ENCODE measurements at places on chromosomes 3 and 15.

- peak; percentile 60 for DNase-seq
Measured at GRCh38 chr3:14925729-14926591, 21.4 kb upstream of the NR2C2 start.

GRCh38 chr3:103803787-103804186, 1369.0 kb downstream of the ZPLD1 start:
- no peak for DNase-seq

GRCh38 chr15:85785887-85786780, 8.6 kb downstream of the KLHL25 start:
- DNase-seq: peak; percentile 24

DNA sequence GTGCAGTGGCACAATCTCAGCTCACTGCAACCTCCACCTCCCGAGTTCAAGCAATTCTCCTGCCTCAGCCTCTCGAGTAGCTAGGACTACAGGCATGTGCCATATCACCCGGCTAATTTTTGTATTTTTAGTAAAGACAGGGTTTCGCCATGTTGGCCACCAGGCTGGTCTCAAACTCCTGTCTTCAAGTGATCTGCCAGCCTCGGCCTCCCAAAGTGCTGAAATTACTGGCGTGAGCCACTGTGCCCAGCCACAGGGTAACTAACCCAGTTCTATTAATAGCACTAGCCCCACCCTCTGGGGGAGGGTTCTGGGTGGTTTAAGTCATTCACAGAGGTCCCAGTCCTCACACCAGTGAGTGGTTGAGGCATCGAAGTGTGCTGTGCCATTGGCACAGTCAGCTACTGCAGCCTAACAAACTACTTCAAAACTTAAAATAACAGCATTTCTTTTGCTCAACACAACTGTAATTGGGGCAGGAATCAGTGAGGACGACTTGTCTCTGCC, 44.0 kb downstream of the RHCG start:
- DNase-seq: no peak

- no peak for DNase-seq
Measured at GRCh38 chr15:35141743-35142471, 56.8 kb upstream of the NANOGP8 start.

DNA sequence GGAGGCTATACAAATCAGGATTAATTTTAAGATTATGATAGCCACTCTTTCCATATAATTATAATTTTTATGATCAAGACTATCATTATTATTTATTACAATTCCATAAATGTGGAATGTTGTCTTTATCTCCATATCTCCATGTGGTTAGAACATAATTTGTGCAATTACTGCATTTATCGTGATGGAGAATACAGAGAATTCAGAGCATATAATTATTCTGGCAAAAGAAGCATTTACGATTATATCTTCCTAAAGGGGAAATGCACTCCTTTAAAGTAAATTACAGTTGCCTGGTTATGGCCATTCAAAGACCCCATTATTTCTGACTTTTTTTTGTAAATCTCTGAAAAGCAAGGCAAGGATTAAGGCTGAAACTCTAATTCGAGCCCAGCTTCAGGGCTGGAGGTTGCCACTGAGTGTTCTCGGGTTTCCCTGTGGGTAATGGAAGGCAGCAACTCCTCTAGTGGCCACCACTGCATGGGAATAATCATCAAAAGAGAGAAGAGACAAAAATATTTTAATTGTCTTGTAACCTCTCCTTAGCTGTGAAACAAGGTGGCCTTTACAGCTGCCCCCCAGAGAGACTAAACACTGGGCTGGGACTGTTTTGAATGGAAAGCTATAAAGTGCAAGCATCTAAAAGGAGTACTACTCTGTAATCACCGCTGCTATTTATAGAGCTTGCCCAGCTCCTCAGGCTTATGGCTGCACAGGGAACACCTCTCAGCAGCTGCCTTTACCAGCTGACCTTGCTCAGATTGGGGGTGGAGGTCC, 59.8 kb upstream of the PRTG start:
- DNase-seq: no peak

DNA sequence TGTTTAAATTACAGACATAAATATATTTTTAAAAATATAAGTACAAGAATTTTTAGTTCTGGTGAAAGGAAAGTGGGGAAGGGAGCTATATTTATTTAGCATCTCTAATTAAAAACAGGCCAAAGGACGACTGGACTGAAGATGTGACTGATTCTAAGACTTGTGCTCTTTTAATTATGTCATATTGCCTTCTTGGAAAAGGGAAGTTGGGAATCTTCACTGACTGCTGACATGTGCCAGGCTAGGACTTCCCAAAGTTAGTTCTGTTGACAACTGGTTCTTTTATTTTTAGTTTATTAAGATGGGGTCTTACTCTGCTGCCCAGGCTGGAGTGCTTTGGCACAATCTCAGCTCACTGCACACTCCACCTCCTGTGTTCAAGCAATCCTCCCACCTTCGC, 13.5 kb downstream of the CNOT10 start:
- no peak for DNase-seq

DNA sequence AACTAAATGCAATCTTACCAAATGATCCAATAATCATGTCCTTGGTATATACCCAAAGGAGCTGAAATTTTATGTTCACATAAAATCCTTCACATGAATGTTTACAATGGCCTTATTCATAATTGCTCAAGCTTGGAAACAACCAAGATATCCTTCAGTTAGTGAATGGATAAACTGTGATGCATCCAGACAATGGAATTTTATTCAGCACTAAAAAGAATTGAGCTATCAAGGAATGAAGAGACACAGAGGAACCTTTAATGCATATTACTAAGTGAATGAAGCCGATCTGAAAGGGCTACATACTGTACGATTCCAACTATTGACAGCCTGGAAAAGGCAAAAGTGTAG, 168.4 kb downstream of the PDE8A start:
- no peak for DNase-seq

GRCh38 chr15:91849749-91850161, 3.8 kb upstream of the SLCO3A1 start:
- peak; percentile 65 for DNase-seq

DNA sequence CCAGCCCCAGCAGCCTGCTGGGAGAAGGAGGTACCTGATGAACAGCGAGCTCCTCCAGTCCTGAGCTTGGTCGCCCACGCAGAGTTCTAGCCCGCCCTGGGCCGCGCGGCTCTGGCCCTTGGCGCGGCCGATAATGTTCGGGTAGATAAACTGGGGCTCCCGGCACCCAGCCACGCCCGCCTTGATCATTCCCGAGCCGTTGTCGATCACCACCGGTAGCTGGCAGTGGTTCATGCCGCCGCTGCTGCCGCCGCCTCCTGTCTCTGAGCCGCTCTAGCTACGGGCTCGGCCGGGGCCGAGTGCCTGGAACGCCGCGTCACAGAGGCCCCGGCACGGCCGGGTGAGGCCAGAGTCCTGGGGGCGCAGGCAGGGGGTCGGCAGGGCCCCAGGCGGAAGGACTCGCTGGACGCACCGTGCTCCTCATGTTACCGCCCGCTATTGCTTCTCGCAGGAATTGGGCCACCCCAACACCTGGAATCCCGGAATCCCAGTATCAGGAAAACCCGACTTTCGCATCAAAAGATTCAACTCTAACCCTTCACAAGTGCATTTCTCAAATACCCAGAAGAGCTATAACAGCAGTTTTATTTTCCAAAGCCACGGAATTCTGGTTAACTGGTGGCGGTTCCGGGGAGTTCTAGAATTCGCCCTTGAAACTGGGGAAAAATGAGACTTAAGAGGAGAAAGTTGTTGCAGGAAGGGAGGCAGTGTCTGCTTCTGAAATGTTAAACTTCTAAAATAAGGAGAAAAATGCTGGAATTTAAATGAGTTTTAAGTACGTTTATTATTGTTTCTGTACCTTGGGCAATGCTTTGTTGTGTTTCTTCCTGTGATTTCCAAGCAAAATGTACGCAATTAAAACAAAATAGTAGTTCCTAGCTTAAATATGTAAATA, at the start of gene ACTRT3:
ACTRT3 (minus strand) TSS at position 275 of the 895 bp plus-strand sequence; CDS start at position 234, 41 bp downstream.
- peak; percentile 54 for DNase-seq

GRCh38 chr15:77083381-77084160, 12.7 kb upstream of the TSPAN3 start:
- DNase-seq: peak; percentile 92

DNA sequence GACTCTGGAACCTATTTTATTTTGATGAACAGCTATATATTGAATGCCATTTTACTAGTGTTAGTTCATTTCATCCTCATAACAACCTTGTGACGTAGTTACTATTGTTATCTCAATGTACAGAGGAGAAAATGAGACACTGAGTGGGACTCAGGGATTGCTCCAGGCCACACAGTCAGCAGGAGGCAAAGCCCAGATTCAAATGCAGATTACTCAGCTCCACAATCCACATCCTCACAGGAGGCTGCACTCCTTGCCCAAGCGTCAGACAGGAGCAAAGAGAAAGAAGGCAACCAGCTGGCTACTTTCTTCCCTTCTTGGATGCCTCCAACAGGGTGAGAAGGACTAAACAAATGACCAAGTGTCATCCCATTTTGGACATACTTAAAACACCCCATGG, 92.0 kb upstream of the CCDC54 start:
- no peak for DNase-seq

- no peak for DNase-seq
Measured at GRCh38 chr3:42805141-42805821, 991 bp upstream of the HIGD1A start.

GRCh38 chr3:35966629-35967464, 327.5 kb downstream of the ARPP21 start:
- DNase-seq: no peak

- no peak for DNase-seq
Measured at GRCh38 chr3:53680028-53680427, 166.2 kb downstream of the CHDH start.

GRCh38 chr3:4582624-4583023, 89.5 kb downstream of the ITPR1 start:
- no peak for DNase-seq

GRCh38 chr3:5221701-5222100, 34.2 kb downstream of the EDEM1 start:
- no peak for DNase-seq

DNA sequence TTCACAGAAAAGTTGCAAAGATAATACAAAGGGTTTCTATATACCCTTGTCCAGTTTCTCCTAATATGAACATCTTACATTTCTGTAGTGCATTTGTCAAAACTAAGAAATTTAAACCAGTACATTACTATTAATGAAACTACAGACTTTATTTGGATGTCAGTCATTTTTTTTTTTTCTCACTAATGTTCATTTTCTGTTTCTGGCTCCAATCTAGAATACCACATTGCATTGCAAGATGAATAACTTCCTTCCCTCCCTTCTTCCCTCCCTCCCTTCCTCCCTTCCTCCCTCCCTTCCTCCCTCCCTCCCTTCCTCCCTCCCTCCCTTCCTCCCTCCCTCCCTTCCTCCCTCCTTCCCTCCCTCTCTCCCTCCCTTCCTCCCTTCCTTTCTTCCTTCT, 509.2 kb upstream of the MCTP2 start:
- DNase-seq: no peak

DNA sequence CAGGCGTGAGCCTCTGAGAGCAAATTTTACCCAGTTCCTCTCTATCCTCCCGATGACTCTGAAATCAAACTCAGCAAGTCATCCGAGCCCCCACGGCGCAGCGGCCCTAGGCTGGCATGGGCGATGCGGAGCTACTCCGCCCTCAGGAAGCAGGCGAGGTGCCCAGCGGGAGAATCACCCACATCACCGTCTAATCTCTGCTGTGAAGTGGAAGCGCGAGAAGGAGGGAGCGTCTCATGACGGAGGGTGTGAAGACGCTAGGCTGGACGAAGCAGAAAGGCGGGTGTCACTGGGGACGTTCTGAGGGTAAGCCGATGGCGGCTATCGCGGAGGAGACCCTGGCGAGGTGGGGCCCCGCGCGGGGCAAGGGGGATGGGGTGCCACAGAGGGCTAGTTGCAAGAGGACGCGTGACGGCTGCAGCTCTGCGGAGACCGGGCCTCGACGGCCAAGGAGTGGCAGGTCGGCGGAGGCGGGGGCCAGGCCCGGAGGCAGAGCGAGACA, 9.1 kb upstream of the GNAI2 start:
- DNase-seq: peak; percentile 67

DNA sequence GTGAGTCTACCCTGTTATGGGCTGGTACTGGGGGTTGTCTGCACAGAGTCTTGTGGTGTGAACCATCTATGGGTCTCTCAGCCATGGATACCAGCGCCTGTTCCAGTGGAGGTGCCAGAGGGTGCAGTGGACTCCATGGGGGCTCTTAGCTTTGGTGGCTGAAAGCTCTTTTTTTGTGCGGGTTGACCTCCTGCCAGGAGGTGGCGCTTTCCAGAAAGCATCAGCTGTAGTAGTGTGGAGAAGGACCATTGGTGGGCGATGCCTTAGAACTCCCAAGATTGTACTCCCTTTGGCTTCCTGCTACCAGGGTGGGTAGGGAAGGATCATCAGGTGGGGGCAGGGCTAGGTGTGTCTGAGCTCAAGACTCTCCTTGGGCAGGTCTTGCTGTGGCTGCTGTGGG, 602.6 kb downstream of the RSL24D1 start:
- DNase-seq: peak; percentile 7
